ENCODE measurements at places on chromosomes 1 and 21.

- no peak for DNase-seq
These were observed 75.7 kb upstream of the LAMC2 start for GRCh38 chr1:183110326-183110880.

- DNase-seq: no peak
These were observed 15.1 kb downstream of the RNF223 start for GRCh38 chr1:1058921-1059493.

GRCh38 chr21:46357684-46358425, 33.9 kb downstream of the PCNT start:
- no peak for DNase-seq

GRCh38 chr1:192860478-192861185, 51.8 kb downstream of the RGS2 start:
- DNase-seq: no peak

- no peak for DNase-seq
These were observed 56.4 kb downstream of the ARHGEF16 start for GRCh38 chr1:3510956-3511250.

DNA sequence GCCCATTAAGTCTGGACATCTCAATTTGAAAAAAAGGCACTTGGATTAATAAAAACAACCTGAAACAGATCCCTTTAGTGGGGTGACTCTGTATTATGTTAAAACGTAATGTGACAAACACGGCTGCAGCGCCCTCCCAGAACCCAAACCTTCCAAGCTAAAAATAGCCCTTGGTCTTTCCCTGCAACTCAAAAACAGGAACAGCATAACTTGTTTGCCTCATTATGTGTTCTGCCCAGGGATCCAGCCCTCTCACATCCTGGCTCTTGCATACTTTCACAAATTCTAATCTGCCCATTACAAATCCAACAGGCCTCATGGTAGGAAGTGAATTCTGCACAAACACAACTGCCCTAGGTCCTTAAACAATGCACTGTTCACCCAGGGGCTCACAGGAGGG, 94.7 kb upstream of the GADD45A start:
- DNase-seq: no peak

GRCh38 chr1:107795994-107796393, 169.0 kb downstream of the VAV3 start:
- no peak for DNase-seq

- DNase-seq: no peak
These were observed 2.9 kb upstream of the LRRC8C start for GRCh38 chr1:89630048-89630447.

GRCh38 chr1:234730770-234731568, 121.0 kb upstream of the IRF2BP2 start:
- DNase-seq: no peak

GRCh38 chr1:224540535-224540934, 75.6 kb upstream of the CNIH3 start:
- peak; percentile 70 for DNase-seq

DNA sequence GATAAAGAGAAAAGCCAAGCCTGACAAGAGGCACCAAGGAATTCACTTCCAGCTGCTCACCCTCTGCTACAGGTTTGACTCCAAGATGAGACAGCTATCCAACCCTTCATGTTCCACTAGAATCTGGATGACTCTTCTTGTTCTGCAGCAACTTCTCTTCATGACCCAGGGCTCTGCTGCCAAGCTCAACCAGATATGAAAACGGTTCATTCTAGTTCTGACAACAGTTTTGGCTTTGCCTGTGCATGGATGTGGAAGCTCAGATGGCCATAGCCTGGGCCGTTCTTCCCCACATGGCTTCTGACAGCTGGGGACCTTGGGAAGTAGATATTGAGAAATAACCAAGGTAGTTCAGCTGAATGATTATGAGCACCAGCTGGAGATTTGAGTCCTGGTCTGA, 13.7 kb downstream of the PI4KB start:
- DNase-seq: no peak

DNA sequence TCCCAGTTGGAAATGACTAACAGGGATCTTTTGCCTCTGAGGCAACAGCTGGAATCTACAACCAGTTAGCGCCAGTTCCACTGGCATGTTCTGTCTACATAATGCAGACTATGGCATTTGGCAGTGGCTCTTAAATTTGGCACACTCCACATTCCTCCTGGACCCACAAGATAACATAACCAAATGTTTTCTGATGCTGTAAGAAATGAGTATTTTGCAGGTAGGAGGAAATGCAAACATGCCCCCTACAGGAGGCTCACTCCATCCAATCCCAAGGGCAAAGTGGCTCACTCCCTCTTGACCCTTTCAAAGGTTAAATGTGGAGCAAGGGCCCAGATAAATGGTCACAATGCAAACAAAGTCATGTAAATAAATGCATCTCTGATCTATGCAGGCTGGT, 129.2 kb upstream of the PROX1 start:
- DNase-seq: no peak

DNA sequence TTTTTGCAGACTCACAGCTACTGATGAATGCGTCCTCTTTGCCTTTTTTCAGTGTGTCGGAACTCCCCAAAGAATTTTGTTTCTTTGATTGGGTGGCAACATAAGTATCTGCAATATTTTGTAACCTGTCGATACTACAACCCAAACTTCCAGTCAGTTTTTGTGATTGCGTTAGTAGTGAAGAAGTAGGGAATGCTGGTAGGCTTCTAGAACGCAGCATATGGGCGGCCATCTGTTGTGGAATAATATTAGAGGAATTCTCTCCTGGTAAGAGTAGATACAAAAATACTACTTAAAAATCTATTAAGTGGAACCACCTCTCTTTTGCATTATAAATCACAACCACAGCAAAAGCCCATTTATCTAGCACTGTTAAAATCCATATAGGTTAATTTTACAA, 107.4 kb downstream of the LYST start:
- DNase-seq: no peak

- DNase-seq: no peak
These were observed 130.1 kb upstream of the SOD1 start for GRCh38 chr21:31529406-31529805.

DNA sequence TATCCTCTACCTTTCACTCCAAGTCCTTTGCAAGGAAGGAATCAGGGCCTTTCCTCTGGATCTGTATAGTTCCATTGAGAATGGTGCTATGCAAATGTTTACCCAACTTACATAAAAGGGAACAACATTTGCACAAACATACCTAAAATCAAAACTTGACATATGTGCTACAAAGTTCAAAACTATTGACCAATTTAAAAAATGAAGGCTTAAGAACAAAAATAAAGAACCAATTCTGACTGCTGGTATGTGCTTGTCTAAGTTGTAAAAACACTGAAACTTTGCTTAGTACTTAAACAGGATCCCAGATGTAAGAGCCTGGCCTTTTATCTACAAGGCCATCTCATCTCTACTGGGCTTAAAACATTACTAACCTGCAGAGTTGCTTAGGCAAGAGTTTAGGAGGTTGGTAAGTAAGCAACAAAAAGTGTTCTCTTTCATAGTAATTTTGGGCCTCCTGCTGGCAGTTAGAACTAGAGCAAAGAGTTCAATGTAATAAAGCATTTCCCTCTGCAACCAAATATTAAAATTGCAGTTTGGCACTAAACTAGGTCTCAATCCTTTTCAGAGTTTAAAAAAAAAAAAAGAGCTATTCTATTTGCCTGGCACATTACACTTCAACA, 2.0 kb downstream of the SCMH1 start:
- no peak for DNase-seq

- no peak for DNase-seq
These were observed 291.2 kb downstream of the PTPRC start for GRCh38 chr1:198929961-198930599.

GRCh38 chr1:166937962-166938361, 37.4 kb downstream of the ILDR2 start:
- DNase-seq: no peak

GRCh38 chr1:8516278-8516777, 198.4 kb downstream of the SLC45A1 start:
- DNase-seq: no peak

- no peak for DNase-seq
These were observed 230.8 kb downstream of the BARHL2 start for GRCh38 chr1:90486134-90486824.

DNA sequence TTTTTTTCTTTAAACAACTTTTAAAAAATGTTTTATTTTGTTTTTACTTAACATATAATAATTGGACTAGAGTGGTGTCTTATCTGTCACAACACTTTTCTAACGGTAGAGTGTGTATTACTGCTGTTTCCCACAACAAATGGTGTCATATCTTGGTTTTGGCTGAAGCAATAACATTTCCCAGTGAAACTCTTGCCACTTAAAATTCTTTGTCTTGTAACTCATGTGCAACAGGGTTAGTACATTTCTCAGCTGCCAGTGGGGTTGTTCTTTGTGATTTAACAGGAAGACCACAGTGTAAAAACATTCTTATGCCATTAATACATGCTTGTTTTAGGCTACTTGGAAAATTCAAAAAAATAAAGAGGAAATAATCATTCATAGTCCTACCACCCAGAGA, 43.5 kb downstream of the ALPL start:
- no peak for DNase-seq

DNA sequence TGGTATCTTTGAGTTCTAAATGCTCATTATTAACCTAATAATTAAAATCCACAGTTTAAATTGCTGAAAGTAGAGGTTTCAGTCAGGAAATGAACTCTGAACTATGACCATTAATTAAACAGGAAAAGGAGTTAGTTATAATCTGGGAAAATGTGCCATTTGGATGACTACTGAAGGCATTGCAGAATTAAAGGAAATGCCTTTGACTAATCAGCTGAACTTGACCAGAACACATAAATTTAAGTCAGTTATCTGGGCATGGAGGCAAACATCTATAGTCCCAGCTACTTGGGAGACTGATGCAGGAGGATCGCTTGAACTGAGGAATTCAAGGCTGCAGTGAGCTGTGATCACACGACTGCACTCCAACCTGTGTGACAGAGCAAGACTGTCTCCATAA, 31.9 kb downstream of the SLC44A5 start:
- DNase-seq: no peak

DNA sequence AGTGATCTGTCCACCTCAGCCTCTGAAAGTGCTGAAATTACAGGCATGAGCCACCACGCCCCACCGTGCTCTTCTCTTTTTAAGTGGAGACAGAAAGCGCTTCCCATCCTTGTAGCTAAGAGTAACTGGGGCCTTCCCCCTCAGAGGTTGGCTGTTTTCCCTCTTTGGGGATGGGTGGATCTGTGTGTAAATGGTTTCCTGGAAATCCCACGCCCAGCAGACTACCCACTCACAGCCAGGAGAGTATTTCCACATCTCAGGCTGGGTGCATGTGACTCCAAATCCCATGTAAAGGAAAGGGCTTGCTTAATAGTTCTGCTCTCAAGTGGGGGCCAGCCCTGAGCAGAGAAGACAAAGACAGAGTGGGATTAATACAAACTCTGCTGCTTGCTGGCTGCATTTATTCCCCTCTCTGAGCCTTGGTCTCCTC, 19.6 kb upstream of the TCEA3 start:
- DNase-seq: no peak

GRCh38 chr1:64830030-64830651, 85.3 kb downstream of the RAVER2 start:
- no peak for DNase-seq

DNA sequence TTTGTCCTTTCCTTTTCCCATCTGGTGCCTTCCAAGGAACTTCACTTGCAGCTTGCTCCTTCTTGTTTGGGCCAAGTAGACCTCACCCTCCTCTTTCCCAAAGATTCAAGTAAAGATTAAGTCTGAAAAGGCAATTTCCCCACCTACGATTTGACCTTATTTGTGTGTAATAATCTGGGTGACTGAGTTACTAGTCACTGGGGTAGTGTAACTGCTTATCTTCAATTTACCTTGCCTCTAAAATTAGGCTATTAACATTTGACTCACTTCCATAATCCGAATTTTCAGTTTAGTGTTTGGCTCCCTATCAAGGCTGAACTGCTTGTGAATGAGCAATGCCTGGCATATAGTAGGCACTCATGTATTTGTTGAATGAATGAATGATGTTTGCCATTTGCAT, 59.6 kb downstream of the PLA2G4A start:
- DNase-seq: no peak

All from NCI-H1048 (cell line).